MCF 10A (cell line): ENCODE measurements at places on chromosomes 13 and 19. TPM values are rescaled to one million over a fixed set of nuclear protein-coding genes. Genes with fewer than 3 reads are reported as not detected.

SELENOV gene
- total RNA-seq = not detected in 2 replicates

- DNase-seq = no peak
Observed at GRCh38 chr13:84263354-84264069, 381.2 kb upstream of the SLITRK1 start.

- no peak for DNase-seq
Observed at GRCh38 chr19:46484656-46485055, 11.0 kb downstream of the PNMA8B start.

CATSPERD gene
- total RNA-seq = not detected in 2 replicates

DNA sequence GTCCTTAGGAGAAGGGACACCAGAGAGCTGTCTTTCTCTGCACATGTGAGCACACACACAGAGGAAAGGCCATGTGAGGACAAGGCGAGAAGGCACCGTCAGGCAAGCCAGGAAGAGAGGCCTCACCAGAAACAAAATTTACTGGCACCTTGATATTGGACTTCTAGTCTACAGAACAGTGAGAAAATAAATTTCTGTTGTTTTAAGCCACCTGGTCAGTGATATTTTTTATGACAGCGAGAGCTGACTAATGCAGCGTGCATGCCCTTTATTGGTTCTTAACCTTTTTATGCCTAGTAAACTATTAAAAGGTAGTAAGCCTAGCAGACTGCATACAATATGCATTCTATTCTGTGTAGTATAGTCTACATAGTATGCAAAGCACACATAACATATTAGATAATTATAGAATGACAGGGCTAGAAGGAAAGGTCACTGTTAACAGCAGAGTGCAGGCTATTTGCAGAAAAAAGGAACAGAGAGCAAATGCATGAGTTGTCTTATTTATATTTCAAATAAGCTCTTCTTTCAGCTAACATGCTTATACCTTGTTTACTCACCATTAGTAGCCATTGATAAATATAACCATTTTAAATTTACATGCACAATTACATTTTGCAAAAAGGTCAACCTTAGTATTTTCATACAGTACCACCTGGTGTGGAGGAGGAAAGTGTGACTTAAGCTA, 25.2 kb upstream of the KATNAL1 start:
- no peak for DNase-seq

SETDB2 gene
- 6.1 and 7.3 TPM in 2 replicates for total RNA-seq

DNA sequence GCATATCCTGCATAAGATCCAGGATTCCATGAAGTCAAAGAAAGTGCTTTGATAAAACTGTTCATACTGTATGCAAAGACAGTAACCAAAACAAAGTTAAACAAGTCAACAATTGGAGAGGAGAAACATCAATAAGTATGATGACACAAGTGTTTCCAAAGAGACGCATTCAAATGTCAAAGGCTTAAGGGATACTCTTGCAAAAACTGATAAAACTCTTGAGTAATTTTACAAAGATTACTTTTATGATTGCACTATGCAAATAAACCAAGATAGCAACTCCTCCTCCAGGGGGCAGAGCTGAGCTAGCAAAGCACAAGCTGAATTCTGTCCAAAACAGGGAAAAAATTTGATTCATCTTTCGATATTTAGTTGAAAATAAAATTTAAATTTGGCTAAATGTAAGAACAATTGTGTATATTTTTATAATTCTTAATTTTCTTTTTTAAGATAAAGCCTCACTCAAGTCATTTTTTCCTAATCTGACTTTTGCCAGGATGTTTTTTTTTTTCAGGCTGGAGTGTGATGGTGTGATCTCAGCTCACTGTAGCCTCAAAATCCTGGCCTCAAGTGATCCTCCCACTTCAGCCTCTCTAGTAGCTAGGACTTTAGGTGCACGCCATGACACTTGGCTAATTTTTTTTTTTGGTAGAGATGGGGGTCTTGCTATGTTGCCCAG, 84.0 kb downstream of the MZT1 start:
- peak; percentile 59 for DNase-seq

DNA sequence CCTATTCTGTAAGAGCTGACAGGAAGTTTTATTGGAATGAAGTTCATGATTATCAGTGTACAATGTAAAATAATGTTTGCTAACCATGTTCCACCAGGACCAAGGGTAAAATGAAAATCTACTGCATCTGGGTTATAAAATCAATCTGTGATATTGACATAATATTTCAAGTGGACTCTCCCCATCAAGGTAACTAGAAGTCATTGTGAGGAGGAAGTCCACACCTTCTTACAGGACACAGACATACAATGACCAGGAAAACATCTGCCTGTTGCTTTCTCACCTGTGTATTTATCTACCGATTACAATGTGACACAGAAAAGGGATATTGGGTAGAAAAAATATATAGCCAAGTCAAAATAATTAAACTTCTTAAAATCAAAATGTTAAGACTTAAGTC, 140.7 kb upstream of the RFC3 start:
- no peak for DNase-seq

DNA sequence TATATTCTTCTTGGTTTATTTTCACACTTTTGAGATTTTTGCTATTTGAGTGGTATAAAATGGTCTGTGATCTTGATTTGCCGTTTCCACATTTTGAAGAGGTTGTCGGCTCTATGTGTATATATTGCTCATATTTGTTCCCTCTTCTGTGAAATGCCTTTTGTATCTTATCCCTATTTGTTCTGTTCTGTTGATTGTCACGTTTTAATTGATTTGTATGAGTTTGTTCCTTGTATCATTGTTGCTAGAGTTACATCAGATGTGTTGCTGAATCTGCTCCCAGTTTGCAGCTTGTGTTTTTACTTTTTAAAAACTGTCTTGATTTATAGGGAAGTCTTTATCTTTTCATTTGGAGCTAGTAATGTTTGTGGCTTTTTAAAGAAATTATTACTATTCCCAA, 17.1 kb downstream of the USPL1 start:
- DNase-seq = no peak

DNA sequence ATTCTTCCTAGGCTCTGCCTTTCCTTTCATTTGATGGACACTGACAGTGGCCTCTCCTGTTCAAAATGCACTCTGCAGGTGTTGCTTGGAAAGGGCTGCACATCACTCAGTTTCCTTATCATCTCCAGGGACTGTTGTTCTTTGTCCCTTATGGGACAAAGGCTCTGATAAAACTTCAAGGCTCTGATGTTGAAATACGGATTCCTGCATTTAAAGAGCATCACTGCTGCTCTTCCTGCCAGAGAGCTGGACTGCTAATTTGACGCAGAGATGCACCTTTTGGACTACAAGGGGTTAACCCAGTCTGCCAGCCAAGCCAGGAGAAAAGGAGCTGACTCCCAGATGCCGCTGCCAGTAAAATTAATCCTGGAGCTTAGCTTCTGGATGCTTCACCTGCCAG, 952.1 kb downstream of the DIAPH3 start:
- DNase-seq = no peak

DNA sequence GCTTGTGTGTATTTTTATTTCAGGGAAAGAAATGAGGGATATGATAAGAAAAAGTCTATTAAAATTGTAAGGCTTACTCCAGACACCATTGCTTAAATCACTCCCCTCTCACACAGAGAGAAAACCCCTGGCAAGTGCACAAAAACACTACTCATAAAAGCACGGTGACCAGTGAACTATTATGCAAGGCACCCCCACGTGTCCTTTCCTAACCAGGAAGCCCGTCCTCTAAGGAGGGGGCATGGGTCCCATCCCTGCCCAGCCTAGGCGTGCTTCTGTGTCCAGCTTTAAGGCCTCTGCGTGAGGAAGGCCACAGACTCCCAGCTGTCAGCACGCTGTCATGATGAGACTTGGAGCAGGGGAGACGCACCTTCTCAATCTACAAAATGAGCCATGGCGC, 83.5 kb downstream of the SLC7A1 start:
- no peak for DNase-seq

PSG7 gene
- not detected in 2 replicates for total RNA-seq

GRCh38 chr13:18964942-18965341, 216.7 kb downstream of the TUBA3C start:
- DNase-seq = no peak

DNA sequence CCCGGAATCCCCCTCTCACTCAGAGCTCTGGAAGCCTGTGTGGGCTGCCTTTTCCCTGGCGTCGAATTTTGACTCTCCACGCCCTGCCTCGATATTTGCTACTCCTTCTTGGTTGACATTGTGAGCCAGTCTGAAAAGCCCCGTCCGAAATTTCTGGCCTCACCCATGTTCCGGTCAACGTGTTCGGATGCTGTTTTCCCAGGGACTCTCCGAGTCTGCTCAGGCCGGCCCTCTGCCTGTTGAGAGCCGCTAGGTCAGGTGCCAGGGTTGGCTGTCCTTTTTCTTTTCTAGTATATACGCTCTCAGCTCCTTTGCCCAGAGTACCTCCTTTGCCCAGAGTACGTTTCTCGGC, 6.8 kb upstream of the DGKH start:
- peak; percentile 75 for DNase-seq

EFNA2 gene
- total RNA-seq = not detected in 2 replicates

- DNase-seq = peak; percentile 34
Observed at GRCh38 chr13:66427458-66427861, 802.7 kb downstream of the PCDH9 start.

DNA sequence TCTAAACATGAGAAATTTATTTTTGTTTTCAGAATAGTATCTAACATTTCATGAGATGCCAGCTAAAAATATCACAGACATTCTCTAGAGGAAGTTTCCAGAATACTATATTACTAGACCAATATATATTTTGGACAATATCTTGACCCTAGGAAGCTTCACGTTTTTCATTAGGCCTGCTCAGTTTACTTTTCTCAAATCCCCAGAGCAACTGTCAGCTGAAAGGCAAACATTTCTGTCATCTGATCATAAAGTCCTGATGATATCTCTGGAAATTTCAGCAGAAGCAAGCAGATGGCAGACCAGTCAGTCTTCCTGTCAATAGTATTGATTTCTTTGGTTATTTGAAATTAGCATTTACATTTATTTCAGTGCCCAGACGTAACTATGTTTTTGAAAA, 4.0 kb downstream of the POSTN start:
- DNase-seq = no peak

FSTL3 gene
- total RNA-seq = 172 and 183 TPM in 2 replicates

ERFL gene
- total RNA-seq = 0.34 TPM in 1 of 2 replicates, not detected in the other

GRCh38 chr13:70172946-70173597, 64.8 kb upstream of the KLHL1 start:
- DNase-seq = no peak

- DNase-seq = no peak
Observed at GRCh38 chr19:50803633-50804419, 13.6 kb downstream of the ACP4 start.

DNA sequence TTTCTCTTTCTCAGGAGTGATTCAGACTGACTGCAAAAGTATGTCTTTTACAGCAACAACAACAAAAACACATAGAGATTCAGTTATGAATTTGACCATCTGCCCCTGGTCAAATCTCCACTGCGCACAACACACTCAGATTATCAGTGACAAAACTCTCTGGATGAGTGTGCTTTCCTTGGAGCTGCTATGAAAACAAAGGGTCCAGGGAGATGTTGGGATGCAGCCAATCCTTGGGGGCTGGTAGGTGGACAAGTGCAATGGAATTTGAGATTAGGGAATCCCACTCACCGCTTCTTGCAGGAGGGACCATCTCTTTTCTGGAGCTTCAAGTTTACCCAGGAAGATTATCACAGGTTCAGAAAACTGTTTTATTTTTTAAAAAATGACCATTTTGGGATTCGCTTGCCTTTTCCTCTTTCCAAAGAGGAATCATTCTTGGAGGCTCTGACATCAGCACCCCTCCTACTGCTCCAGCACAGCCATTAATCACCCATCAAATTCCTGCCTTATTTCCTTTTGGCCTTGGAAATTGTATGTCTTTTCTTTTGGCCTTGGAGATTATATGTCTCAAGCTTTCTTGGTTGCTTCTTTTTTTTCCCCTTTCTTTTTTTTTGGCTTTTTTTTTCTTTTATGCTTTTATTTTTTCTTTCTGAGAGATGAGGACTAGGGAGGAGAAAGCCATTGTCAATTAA, 311.8 kb downstream of the TSHZ3 start:
- no peak for DNase-seq

DNA sequence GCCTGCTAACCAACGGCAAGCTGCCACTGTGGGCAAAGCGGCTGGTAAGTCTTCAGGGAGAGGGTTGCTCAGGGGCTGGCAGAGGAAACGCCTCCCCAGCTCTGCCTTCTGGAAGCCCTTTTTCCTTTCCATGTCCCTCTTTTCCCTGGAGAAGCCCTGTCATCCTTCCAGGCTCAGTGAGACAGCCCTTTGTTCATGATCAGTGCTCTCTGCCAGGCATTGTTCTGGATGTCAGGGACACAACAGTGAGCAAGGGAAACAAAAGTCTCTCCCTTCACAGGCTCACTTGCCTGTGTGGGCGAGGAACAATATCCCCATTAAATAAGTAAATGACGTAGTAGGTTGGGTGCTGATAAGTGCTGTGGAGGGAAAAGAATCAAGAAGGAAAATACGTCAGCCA, 13.9 kb upstream of the OVOL3 start:
- DNase-seq = no peak

FARP1 gene
- 20.7 and 30.1 TPM in 2 replicates for total RNA-seq

ZNF177 gene
- total RNA-seq = 0.79 and 3.0 TPM in 2 replicates

IGFL1 gene
- not detected in 2 replicates for total RNA-seq

CD209 gene
- total RNA-seq = not detected in 2 replicates

DAND5 gene
- not detected in 2 replicates for total RNA-seq

DNA sequence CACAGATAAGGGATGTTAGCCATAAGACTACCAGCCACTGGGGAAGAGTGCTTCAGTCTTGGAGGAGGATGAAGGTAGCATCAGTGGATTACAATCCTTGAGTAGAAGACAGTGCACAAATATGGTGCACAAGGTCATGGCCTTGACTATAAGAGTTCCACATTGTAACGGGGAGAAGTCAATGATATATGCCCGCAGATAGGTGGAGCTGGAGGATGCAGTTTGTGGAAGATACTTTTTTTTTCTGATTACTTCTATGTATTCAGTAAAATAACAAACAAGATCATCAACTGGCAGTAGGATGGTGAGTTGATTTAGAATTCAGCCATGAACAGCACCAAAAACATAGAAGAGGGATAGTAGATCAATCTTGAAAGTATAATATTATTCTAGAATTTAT, 926.8 kb upstream of the MIR17HG start:
- no peak for DNase-seq

- DNase-seq = no peak
Observed at GRCh38 chr13:42272804-42273175, 838 bp downstream of the AKAP11 start.

GRCh38 chr13:77506874-77507273, 28.6 kb upstream of the SCEL start:
- DNase-seq = peak; percentile 27

PLPP2 gene
- 5.4 and 9.4 TPM in 2 replicates for total RNA-seq

HRC gene
- not detected in 2 replicates for total RNA-seq

DNAJC15 gene
- total RNA-seq = 32.4 and 34.0 TPM in 2 replicates

DNA sequence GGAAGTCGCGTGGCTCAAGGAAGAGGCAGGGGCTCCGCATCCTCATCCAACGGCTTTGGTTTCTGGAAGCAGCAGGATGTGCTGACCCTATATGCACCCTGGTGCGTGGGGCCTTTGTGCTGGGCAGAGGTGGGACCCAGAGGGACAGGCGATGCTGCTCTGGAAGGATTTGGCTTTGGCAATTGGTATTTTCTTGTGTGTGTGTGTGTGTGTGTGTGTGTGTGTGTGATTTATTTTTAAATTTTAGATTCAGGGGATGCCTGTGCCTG, 321.9 kb upstream of the ZNF507 start:
- no peak for DNase-seq

- DNase-seq = no peak
Observed at GRCh38 chr19:55132453-55133129, 15.2 kb upstream of the PPP1R12C start.

DACT3 gene
- total RNA-seq = 0.09 TPM in 1 of 2 replicates, not detected in the other
